ENCODE measurements at places on chromosomes 3 and 15.

- DNase-seq: peak; percentile 37
These were observed 9.2 kb downstream of the TMPRSS7 start for GRCh38 chr3:112043621-112044201.

- DNase-seq: no peak
These were observed 165.3 kb upstream of the TBL1XR1 start for GRCh38 chr3:177362626-177363025.

DNA sequence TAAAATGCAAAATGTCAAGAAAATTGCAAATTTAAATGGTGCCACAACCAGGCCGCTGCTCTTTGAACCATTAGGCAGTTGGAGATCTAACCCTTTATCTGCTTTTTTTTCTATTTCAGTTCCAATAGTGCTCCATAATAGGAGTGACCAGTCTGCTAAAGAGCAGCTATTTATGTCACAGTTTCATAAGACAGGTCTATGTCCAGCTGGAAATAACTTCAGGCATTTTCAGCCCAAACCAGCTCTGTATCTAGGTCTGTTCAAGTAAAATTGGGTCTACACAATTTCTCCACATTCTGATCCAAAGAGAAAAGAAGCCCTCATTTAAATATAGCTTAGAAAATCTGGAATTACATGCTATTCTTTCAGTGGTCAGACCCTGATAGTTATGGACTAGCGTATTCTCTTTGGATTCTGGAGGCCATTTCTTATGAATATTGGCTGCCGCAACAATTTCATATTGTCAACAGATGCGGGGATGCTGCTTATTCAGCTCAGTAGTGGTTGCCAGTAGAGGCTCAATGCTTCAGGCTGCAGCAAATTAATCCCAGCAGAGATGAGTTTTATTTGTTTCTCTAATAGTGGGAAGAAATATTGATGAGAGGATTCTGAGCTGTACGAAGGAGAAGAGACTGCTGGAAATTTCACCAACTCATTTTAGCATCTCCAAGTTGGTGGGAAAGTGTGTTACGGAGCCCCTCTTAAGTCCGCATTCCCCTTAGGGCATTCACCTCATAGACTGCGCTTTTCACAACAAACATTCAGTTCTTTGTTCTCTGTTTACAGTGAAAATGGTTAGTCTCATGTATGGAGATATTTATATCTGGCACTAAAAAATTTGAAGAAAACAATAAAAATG lies 887.0 kb downstream of the ROBO1 start:
- no peak for DNase-seq

DNA sequence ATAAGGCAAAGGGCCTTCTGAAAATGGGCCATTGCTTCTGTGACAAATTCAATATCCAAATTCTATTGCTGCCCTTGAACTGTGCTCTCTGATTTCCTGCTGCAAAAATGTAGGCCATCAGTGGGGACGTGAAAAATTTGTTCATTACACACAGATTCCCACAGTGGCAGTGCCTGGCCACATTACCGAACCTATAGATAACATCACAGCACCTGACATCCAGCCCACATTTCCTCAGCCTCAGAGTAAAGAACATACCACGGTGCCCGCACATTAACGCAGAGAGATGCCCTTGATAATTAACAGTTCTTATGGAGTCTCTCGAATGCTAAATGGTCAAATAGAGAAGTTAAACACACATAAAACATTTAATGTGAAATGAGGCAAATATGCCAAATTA lies 931.6 kb upstream of the CFAP20DC start:
- no peak for DNase-seq

DNA sequence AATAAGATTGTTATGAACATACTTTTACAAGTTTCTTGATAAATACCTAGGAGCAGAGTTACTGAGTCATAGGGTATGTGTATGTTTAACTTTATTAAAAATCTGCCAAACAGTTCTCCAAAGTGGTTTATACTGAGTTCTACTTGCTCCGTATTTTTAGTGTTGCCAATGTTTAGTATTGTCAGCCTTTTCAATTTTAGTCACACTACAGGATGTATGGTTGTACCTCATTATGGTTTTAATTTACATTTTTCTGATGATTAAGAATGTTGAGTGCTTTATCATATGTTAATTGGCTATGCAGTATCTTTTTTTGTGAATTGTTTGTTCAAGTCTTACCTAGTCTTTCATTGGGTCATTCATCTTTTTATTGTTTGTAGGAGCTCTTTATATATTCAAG lies 4.3 kb downstream of the TMOD3 start:
- no peak for DNase-seq

- no peak for DNase-seq
These were observed 18.6 kb upstream of the SLC24A5 start for GRCh38 chr15:48102167-48102566.

DNA sequence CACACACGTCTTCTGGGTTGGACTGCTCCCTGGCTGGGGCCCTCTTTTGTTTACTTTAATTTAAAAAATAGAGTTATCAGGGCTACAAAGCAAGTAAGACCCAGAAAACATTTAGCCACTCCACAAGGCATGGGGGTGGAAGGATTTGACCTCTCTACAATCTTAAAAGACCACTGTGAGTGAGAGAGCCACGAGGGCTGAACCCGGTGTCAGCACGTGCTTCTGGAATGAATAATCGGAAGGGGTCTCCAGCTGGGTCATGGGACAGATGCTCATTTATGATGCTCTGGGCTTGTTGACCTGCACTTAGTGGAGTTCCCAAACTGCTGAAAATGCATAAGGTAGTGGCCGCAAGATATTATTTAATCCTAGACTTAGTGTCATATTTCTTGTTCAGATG lies 52.4 kb downstream of the EIF4E3 start:
- no peak for DNase-seq

DNA sequence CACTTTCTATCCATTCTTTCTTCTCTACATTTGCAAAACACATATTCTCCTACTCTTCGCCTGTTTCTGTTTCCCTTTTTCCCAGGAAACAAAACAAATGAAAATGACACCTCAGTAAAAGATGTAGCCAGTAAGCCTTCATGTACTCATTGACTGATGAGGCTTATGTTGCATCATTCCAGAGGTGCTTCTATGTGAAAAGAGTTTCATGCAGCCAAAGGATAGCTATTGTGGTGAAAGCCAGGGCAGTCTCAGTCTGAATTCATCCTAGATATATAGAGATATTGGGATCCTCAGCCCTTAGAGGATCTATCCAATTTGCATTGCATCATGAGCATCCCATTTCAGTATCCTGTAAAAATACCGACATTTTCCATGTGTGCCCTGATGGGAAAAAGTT lies 267.3 kb downstream of the GAP43 start:
- no peak for DNase-seq

DNA sequence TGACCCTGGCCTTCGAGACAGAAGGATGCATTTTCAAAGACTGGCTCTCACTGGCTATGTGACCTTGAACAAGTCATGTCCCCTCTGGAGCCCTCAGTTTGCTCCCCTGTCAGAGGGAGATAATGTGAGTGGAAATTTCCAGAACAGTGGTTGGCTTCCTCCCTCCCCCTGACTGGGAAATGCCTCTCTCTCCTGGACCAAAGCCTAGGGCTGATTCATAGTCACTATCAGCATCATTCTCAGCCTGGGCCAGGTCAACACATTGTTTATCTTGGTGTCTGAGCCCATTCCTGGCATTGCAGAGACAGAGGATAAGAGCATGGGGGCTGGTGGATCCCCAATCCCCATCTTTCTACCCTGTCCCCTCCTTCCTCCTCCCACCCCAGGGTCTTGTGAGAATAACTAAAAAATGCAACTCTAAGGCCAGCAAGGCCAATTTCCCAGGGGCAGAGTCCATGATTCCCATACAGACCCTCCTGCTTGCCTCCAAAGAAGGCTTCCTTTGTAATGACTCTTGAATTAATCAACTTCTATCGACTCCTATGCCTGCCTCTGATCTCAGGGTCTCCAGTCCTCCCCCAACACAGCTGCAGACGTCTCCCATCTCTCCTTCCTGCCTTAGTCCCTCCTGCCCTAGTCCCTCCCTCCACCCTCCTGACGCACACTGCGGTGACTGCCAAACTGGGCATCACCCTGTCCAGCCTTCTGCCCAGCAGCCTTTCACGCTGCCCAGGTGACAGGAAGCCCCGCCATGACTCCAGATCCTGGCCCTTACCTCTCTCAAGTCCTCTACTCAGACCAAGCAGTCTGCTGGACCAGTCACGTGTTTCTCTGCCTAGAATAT lies 35.4 kb upstream of the CORO2B start:
- DNase-seq: peak; percentile 67

DNA sequence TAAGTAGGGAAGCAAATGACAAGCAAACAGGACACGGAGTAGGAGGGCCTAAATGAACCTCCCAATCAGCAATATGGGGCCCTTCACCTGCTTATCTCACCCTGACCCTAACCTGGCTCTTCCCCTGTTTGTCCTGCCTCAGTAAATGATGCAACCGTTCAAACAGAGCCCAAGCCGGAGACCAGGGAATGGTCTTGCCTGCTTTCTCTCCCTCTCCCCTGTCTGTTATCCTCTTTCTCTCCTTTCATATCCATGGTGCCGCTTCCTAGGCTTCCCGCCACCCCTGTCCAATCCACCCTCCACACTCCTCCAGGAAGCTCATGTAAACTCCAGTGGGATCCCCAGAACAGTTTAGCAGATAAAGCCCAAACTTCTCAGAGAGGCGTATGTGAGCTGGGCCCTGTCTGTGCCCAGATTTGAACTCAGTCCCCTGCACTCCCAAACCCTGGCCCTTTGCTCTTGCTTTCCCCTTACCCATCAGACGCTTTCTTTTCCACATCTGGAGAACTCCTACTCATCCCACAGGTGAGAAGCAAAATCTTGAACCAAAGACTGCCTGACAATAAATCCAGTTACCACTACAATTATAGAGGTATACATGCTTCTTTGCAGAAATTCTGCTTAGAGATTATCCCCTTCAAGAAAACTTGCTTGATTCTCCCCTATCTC lies 45.7 kb upstream of the STT3B start:
- DNase-seq: no peak

DNA sequence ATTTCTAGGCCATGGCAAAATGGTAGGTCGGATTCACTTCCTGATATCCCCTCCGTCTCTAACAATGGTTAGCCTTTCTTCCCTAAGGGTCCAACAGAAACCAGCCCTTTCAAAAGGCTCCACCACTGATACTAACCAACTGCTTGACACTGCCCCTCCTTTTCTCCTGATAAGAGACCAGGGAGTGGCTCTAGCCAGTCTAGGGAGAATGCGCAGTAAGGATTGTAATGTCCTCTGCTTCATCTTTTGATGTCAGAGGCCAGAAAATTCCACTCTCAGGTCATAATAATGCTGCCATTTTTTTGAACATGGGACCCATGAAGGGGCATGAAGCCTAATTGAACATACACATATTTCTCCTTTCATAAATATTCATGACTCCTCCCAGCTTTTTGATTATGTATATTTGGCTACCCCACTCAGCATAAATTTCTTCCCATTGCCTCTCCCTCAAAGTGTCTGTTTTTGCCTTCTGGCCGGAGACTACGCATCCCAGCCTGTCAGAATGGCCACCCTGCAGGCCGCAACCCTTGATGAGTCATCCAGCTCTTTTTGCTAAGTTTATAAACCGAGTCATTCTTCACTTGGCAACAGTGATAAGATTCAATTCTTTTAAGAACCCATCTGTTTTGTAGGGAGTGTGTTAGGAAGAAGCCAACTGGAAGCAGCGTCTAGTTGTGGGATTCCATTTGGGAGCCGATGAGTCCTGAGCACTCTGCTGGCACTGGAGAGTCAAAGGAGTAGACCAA lies 189.0 kb upstream of the MCTP2 start:
- DNase-seq: no peak

DNA sequence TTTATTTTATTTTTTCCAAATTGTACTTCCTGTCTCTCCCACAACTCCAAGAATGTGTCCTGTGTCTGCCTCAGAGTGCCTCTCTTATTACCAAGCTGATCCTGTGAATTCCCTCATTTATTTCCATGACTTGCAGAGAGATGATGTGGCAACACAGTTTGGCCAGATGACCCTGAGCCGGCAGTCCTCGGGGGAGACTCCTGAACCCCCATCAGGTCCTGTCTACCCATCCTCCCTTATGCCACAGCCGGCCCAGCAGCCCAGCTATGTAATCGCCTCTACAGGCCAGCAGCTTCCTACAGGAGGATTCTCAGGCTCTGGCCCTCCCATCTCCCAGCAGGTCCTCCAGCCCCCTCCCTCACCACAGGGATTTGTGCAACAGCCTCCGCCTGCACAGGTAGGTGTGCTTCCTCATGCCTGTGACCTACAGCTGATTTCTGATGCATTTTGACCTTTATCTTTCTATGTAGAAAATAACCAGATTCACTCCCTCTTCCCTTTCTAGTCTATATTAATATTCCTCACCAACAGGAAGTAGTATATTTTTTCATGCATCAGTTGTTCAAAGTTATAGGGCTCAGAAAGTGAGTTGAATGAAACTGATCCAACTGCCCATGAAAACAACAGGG lies 100.0 kb downstream of the ARPP21 start:
- DNase-seq: no peak

GRCh38 chr3:183385698-183386613 lies 42.5 kb downstream of the MCF2L2 start:
- peak; percentile 44 for DNase-seq

DNA sequence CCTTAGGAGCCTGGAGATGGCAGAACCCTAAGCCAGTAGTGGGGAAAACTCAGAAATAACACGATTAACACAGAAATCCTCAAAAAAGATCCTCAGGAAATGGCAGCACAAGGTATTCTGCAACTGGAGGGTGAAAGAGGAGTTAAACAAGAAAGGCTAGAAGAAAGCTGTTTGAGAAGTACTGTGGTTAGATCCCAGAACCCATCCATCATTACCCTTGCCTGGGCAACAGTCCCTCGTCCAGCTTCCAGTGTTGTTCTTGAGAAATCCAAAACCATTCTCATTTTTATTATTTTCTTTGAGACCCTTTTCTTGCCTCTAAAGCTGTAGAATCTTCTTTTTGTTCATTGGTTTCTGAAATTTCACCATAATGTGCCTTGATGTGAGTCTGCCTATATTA lies 2.7 kb upstream of the CDCP1 start:
- no peak for DNase-seq

- DNase-seq: no peak
These were observed 30.5 kb downstream of the GRK7 start for GRCh38 chr3:141793476-141794260.

- DNase-seq: no peak
These were observed 15.9 kb upstream of the LCMT2 start for GRCh38 chr15:43346305-43346704.

DNA sequence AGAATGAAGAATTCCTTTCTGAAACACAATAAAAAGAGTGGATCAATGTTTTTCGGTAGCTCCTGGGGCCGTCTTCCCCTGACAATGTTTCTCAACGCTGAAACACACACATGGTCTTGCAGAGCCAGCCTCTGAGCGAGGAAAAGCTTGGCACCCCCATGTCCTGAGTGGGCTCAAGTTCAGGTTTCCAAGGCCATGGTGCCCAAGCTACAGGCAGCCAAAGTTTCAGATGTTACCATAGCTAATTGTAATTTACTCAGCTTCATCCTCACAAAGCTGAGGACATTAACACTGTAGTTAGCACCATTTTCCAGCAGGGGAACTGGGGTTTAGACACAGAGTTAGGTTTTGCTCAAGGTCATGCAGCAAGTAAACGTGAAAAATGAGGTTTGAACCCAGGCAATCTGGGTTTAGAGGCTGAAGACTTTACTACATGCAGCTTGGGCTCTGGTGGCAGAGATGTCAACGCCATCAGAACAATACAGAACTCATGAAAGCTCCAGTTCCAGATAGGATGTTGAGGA lies 199.1 kb downstream of the TJP1 start:
- no peak for DNase-seq

- peak; percentile 31 for DNase-seq
These were observed 740 bp upstream of the ZBTB47 start for GRCh38 chr3:42652611-42653302.

- DNase-seq: no peak
These were observed 238.8 kb upstream of the DPH6 start for GRCh38 chr15:35784745-35785144.
